ENCODE measurements at places on chromosomes 7 and 10. TPM values are rescaled to one million over a fixed set of nuclear protein-coding genes. Genes with fewer than 3 reads are reported as not detected.

GRCh38 chr7:106317971-106318370, 33.2 kb upstream of the NAMPT start:
- no peaks in the 10 kb centered on the region for H3K36me3 ChIP-seq
- H3K27ac ChIP-seq = no peak overlapping the region
- peaks cover 3% of the 10 kb centered on the region for H3K4me1 ChIP-seq
- no peaks in the 10 kb centered on the region for H3K27me3 ChIP-seq
- H3K4me3 ChIP-seq = no peak overlapping the region

DNA sequence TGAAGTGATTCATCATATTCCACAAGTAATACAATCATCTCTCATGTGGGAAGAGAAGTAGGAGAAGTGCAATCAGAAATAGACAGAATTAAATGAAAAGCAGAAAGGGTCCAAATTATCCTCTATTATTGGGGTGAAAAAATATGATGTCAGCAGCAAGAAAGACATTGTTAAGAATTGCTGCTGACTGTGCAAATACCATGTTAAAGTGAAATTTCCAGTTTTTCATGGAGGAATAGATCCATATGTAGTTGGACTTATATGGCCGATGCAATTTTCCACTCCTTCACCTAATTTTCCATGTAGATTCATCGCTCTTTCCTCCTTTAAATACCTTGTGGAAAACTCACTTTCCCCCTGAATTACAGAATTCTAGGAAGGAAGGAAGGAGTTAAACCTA, 819.8 kb downstream of the GATA3 start:
- H3K4me3 ChIP-seq = no peak overlapping the region
- no peak for DNase-seq
- H3K27me3 ChIP-seq = no peaks in the 10 kb centered on the region
- no peak overlapping the region for H3K27ac ChIP-seq
- no peaks in the 10 kb centered on the region for H3K36me3 ChIP-seq
- H3K4me1 ChIP-seq = no peaks in the 10 kb centered on the region

DNA sequence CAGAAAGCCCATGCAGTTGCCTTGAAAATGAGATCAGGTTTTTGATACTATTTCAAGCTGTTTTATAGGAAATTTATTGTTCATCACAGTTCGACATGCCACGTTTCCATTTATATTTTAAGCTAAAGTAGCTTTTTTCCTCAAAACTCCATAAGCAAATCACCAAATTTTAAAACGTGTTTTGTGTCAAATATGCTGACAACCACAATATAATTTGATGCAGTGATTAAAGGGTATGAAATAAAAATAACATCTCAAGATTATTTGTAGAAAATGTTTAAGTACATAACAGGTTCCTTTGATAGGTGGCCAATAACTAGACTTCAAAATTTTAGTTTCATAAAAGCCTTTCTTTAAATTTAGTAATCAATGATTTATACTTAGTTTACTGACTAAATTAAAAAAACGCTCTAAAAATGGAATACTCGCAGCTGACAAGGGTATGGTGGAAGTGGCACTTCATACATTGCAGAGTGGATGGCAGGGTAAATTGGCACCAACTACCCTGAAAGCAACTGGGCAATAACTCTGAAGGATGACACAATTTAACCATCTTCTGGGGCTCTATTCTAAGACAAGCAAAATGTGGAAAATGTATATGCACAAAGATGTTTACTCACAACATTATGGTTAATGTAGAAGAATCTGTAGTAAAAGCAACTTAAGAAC, 481.6 kb downstream of the TNS3 start:
- no peak for DNase-seq
- H3K36me3 ChIP-seq = no peaks in the 10 kb centered on the region
- H3K4me3 ChIP-seq = no peak overlapping the region
- no peak overlapping the region for H3K27ac ChIP-seq
- H3K4me1 ChIP-seq = peaks cover 2% of the 10 kb centered on the region
- H3K27me3 ChIP-seq = no peaks in the 10 kb centered on the region

GRCh38 chr7:127107601-127108007, 145.1 kb downstream of the GRM8 start:
- H3K4me3 ChIP-seq = no peak overlapping the region
- H3K27me3 ChIP-seq = no peaks in the 10 kb centered on the region
- H3K36me3 ChIP-seq = no peaks in the 10 kb centered on the region
- DNase-seq = peak; percentile 19
- no peak overlapping the region for H3K27ac ChIP-seq
- H3K4me1 ChIP-seq = no peaks in the 10 kb centered on the region

Gene PNLIPRP2
- polyA plus RNA-seq = not detected

DNA sequence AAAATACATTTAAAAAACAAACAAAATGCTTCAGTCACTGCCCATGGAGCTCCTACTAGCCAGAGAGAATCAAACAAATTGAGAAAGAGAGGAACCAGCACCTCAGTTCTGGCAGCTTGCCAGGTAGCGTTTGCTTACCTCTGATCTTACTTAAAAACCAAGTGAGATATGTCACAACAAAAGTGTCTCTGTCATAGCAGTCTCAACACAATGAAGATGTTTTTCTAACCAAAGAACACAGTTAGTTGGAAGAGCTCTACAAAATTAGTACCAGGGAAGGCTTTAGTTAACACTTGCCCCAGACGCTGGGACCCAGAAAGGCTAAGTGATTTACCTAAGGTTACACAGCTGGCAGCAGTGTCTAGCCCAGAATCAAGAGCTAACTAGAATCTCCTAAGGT, 3.4 kb downstream of the DOCK4 start:
- H3K36me3 ChIP-seq = no peaks in the 10 kb centered on the region
- no peak overlapping the region for H3K4me3 ChIP-seq
- DNase-seq = no peak
- no peak overlapping the region for H3K27ac ChIP-seq
- H3K4me1 ChIP-seq = peaks cover 3% of the 10 kb centered on the region

DNA sequence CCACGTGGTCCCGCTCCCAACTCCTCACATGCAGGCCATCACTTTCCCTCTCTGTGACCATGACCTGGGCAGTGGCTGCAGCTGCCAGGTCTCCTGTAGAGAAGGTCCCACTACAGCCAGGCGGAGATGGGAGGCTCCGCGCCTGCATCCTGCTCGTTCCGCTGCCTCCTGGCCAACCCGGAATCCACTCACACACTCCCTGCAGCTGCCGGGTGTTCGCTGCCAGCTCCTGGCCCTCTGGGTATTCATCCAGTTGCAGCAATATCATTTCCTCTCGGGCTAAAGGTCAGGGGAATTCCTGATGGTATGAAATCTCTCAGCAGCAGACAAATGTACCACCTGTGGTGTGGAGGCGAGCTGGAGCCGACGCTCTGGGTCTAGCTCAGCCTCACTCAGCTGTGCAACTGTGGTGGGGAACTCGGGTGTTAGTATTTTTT, 65.7 kb downstream of the TLL2 start:
- no peak overlapping the region for H3K4me3 ChIP-seq
- no peak for DNase-seq

Gene CCDC172
- not detected for polyA plus RNA-seq

DNA sequence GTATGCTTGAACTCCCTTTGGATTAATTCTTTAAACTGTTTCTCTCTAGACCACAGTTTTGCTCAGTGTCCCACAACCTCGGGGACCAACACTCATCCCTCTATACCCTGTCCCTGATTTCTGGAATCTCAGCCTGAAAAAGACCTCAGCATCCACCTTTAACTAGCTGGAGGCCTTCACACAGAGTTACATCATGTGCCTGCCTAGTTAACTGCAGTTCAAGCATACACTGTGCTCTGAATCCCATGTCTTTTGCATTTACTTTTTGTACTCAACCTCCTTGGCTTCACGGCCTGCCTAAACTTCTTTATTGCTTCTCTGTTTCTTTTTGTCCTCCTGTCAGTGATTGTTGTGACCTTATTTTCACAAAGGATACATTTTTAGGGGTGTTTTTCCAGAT, 66.7 kb downstream of the PRKG1 start:
- no peaks in the 10 kb centered on the region for H3K27me3 ChIP-seq
- no peak overlapping the region for H3K27ac ChIP-seq
- H3K4me1 ChIP-seq = peaks cover 2% of the 10 kb centered on the region
- DNase-seq = no peak

- no peak overlapping the region for H3K27ac ChIP-seq
- H3K27me3 ChIP-seq = no peaks in the 10 kb centered on the region
- H3K4me1 ChIP-seq = no peaks in the 10 kb centered on the region
- no peak overlapping the region for H3K4me3 ChIP-seq
- no peaks in the 10 kb centered on the region for H3K36me3 ChIP-seq
Measured at GRCh38 chr10:121822180-121822579, 105.7 kb downstream of the ATE1 start.

Gene TMEM229A
- polyA plus RNA-seq = not detected

Gene RADIL
- 0.48 TPM for polyA plus RNA-seq

DNA sequence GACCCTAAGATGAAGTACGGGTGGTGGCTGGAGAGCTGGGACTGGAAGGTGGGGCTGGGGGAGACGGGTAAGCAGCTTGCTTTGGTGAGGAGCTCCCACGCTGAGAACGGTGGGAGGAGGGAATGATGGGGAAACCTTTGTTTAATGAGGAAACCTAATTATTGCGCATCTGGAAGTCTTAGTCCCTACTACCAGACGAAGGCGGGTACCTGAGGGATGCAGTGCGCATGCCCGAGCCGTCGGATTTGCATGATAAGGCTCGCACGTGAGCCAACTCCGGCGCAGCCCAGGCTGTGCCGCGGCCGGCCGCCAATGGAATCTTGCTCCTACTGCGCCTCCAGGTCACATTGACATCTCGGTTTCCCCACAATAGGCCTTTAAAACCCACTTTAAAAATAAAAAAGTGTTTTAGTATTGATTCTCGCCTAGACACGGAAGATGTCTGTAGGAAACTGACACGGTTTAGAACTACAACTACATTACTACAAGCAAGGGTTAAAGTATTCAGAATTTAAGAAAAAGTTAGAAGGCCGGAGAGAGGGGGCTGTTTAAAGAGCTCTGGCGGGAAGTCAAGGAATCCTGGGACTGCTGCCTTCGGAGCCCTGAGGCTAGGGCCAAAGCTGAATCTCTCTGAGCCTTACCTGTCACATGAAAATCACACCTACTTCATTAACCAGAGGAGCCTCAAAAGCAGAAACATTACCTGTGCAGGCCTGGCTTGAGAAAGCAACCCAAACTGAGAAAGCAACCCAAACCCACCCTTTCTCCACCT, 12.1 kb upstream of the DLX6 start:
- H3K4me3 ChIP-seq = no peak overlapping the region
- no peak overlapping the region for H3K27ac ChIP-seq
- no peaks in the 10 kb centered on the region for H3K36me3 ChIP-seq
- no peak for DNase-seq
- no peaks in the 10 kb centered on the region for H3K4me1 ChIP-seq

DNA sequence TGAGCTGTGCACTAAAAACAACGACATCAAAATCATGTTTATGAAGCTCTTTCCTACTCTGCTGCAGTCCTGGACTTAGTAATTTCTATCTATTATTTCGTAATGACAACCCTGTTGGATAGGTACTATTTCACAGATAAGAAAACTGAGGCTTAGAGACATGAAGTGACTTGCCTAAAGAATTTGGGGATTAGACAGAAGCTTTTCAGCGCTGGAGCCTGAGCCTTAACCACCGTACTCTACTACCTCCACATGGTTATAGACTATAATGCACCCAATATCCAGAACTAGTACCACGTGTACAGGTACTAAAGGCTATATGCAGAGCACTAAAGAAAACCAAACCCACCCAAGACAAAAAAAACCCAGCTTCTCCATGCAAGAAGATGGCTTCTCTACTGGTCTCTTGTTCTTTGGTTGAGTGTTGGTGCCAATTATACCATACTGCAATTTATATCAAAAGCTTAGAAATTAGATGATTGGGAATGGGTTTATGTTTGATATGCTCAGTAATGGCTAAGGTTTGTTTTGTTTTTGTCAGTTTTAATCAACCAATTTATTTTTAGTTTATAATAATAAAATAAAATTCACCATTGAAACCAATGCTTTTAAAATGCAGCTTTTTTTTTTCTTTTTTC, 6.5 kb upstream of the SNX10 start:
- no peaks in the 10 kb centered on the region for H3K27me3 ChIP-seq
- H3K4me1 ChIP-seq = no peaks in the 10 kb centered on the region
- H3K4me3 ChIP-seq = no peak overlapping the region

Gene TMEM243
- 31.1 TPM for polyA plus RNA-seq

GRCh38 chr7:30743371-30744074, 8.4 kb upstream of the INMT start:
- no peak overlapping the region for H3K27ac ChIP-seq
- DNase-seq = peak; percentile 35
- no peaks in the 10 kb centered on the region for H3K36me3 ChIP-seq
- H3K27me3 ChIP-seq = peaks cover 2% of the 10 kb centered on the region
- no peaks in the 10 kb centered on the region for H3K4me1 ChIP-seq

- H3K27me3 ChIP-seq = no peaks in the 10 kb centered on the region
- no peak overlapping the region for H3K27ac ChIP-seq
- DNase-seq = no peak
- H3K36me3 ChIP-seq = no peaks in the 10 kb centered on the region
- H3K4me1 ChIP-seq = no peaks in the 10 kb centered on the region
Measured at GRCh38 chr10:20073167-20073566, 256.9 kb downstream of the PLXDC2 start.

- H3K4me3 ChIP-seq = no peak overlapping the region
- peak; percentile 29 for DNase-seq
- no peaks in the 10 kb centered on the region for H3K4me1 ChIP-seq
- no peaks in the 10 kb centered on the region for H3K36me3 ChIP-seq
Measured at GRCh38 chr7:47170516-47170915, 411.4 kb downstream of the TNS3 start.

Gene SRRM3
- polyA plus RNA-seq = 2.5 TPM

Gene UNCX
- not detected for polyA plus RNA-seq

DNA sequence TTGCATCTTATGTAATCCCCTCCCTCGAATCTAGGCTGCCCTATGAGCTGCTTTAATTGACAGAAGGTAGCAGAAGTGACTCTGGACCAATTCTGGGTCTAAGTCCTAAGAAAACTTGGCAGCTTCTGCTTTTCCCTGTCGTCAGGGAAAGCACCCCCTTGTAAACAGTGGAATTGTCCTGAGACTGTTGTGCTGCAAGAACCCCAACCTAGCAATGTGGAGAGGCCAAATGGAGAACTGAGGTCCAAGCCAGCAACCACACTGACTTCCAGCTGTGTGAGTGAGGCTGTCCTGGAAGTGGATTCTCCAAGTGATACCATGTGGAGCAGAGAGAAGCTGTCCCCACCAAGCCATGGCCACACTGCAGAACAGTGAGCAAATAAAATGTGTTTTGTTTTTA, 75.5 kb downstream of the ARHGAP22 start:
- no peaks in the 10 kb centered on the region for H3K27me3 ChIP-seq
- H3K4me1 ChIP-seq = peaks cover 10% of the 10 kb centered on the region
- H3K4me3 ChIP-seq = no peak overlapping the region
- no peak for DNase-seq
- no peaks in the 10 kb centered on the region for H3K36me3 ChIP-seq
- no peak overlapping the region for H3K27ac ChIP-seq

Gene CPXM2
- not detected for polyA plus RNA-seq

DNA sequence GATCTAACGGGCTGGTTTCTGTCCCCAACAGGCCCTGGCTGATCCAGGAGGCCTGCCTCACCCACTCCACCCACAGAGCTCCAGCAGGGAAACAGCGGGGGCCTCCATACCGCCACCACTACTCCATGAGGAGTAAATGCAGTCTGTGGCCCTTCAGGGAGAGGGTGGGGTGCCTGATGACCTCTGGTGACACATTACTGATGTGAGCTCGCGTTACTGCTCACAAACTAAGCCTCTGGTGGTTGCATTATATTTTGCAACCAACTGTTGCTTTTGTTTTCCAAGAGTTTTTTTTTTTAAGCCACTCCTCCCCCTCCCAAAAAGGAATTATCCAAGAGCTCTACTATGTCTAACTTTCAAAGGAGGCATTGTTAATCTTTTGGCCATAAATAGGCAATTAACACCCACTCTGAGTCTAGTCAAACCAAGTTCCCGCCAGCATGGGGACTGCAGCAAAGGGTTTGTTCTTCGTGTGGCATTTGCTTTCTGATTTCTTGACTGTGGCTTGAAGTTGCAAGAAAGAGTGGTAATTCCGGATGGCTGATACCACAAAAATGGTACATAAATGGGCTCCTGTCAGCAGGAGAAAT, 72.6 kb downstream of the FAM53B start:
- no peak overlapping the region for H3K27ac ChIP-seq
- no peak for DNase-seq
- peaks cover 5% of the 10 kb centered on the region for H3K4me1 ChIP-seq
- H3K4me3 ChIP-seq = no peak overlapping the region

Measured in IMR-90 (cell line).